HCT116 (cell line): ENCODE measurements at places on chromosomes 11 and 22.

- DNase-seq: no peak
Measured at GRCh38 chr11:16311831-16312230, 44.5 kb downstream of the SOX6 start.

DNA sequence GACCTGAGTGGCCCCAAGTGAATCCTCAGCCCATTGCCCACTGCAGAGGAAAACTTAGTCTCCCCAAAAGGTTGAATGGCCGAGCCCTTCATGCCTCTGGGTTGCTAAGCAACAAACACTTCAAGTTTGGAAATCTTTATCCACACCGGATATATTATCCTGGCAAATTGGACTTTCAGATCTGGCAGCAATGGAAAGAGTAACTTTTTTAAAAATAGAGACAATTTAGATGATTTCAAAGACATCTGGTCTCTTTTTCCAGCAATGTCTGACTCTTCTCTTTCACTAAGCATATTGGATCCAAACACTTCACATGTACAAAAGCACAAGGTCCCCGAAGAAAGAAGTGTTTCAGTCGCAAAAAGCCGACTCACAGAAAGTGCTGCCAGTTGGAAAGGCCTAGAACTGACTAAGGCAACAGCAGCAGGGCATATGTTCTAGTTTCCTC lies 505.3 kb downstream of the SOX6 start:
- DNase-seq: no peak

DNA sequence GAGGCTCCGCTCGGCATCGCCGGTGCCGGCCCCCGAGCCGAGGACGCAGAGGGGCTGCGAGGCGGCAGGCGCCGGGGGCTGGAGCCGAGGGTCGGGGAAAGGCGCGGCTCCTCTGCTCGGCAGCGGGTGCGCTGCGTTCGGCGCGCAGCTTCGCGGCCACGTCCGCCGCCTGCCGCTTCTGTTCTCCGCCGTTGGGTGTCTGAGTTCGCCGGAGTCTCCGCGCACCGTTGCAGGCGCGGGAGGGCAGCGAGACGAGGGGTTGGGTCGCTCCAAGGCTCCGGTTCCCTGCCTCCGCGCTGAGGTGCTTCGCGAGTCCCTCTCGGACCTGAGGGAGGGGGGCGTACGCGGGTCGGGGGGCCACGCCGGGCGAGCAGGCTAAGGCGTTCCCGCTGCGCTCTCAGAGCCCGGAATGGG lies 347 bp downstream of the MN1 start:
- DNase-seq: no peak

GRCh38 chr22:45129703-45130524 lies 33.8 kb upstream of the NUP50 start:
- DNase-seq: no peak

- DNase-seq: no peak
Measured at GRCh38 chr22:34278121-34278520, 357.8 kb upstream of the LARGE1 start.

DNA sequence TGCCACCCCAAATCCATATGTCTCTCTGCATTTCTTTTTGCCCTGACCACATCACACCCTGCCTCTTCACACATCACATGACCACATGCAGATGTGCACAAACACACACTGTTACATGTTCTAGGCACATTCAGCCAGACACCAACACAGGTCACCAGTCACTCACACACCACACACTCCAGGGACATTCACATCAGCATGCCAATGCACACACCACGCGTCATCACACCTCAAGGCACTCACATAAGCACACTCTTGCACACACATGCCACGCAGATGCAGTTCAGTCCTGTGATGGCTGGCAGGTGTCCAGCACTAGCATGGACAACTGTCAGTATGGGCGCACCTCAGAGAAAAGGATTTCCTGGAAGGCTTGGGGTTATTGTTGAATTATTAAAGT lies 77.0 kb upstream of the MYOD1 start:
- no peak for DNase-seq

DNA sequence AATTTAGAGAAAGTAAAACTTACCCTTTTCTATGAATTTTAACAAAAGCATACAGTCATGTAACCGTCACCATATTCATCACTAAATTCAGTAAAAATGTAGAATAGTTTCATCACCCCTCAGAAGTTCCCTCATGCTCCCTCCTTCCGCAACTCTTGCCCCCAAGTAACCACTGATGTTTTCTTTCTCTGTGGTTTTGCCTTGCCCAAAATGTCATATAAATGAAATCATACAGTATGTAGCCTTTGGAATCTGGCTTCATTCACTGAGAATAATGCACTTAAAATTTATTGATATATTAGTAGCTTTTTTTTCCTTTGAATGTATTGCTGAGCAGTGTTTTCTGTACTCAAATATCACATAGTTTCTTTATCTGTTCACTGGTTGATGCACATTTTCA lies 60.1 kb downstream of the DCUN1D5 start:
- no peak for DNase-seq

- no peak for DNase-seq
Measured at GRCh38 chr11:28951191-28951590, 843.0 kb downstream of the METTL15 start.

GRCh38 chr11:12280838-12281565 lies 96.4 kb upstream of the PARVA start:
- no peak for DNase-seq

GRCh38 chr22:19923914-19924513 lies 17.6 kb upstream of the COMT start:
- no peak for DNase-seq

GRCh38 chr22:31339148-31339832 lies 6.9 kb downstream of the PATZ1 start:
- DNase-seq: no peak
